ENCODE measurements at places on chromosomes 11 and 22.

- no peak for DNase-seq
These were observed 167.1 kb downstream of the C11orf91 start for GRCh38 chr11:33533386-33534052.

DNA sequence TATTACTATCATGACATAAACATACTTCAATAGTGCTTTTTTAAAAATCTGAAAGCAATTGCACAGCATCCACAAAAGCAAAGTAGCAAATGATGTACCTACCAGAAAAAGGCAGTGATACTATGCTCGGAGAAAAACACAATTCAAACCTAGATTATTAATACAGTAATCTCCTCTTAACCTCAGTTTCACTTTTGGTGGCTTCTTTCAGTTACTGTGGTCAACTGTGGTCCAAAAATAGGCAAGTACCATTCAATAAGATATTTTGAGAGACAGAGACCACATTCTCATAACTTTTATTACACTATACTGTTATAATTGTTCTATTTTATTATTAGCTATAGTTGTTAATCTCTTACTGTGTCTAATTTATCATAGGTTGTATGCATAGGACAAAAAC is 20.8 kb downstream of the KCNA4 start:
- DNase-seq, result no peak

DNA sequence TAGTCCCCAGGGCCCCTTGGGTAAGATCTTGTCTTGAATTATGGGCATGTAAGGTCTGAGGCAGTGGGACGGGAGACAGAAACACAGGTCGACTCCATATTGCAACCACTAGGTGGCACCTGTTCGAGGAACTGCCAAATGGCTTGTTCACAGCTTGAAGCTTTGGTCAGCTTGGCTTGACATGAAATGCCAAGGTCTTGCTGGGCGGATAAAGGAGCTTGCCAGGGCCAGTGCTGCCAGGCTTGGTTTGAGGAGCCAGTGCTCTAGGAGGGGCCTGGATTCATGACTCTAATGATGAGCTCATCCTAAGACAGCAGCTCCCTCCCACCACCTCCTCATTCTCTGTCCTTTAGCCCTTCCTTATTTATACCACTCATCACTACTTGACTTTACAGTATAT is 11.9 kb upstream of the NRIP3 start:
- DNase-seq, result peak; percentile 6

DNA sequence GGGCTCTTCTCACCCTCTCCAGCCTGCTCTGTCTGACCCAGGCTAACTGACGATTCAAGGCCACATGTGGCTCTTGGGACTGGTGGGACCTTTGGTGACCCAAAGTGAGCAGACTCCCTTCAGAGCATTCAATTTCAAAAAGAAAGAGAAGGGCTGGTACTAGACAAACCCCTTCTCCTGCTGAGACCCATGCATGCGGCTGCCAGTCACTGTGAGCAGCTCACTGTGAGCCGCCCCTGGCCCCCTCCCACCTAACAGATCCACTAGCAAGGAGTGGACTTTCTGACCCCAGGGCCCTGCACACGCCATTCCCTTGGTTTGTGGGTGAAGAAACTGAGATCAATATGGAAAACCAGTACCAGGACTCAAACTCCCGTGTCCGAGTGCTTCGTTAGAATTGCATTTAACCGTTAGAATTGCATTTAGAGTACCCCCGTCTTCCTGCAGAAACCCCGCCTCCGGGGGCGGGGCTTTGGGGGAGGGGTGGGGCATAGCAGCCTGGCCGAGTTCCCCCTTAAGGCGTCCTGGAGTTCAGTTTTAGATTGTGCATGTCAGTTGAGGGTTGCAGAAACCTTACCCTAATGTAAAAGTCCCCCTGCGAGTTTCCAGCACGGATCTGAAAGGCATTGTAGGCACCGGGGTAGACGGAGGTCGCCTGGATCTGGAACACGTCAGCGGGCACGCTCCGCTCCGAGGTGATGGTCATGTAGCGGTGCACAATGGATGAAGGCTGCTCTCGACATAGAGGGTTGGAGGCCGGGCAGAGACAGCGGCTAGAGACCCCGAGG is 5.1 kb downstream of the EFEMP2 start:
- no peak for DNase-seq

GRCh38 chr11:773425-773824 is 3.9 kb downstream of the GATD1 start:
- DNase-seq, result no peak

DNA sequence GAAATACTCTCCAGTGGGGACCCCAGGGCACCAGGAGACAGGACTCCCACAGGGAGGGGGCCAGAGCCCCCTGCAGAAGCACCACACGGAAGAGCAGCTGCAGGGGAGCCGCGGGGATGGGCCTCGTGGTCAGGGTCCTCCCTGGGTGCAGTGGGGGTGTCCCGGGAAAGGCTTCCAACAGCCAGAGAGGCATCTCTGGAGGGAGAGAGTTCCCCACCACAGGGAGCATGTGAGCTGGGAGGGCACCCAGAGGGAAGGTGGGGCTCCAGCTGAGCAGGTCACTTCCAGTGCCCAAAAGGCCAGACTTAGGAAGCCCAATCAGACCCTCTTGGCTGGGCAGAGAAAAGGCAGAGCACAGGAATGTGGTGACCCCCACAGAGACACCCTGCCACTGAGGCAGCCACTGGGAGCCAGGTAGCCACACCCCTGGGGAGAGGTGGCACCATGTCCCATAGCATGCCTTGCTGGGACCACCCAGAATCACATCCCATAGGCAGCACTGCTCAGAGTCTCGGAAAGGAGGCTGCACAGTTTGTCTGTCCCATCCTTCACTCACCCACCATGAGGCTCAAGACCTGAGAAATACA is 49.9 kb upstream of the LMO1 start:
- no peak for DNase-seq

GRCh38 chr22:42283278-42284201 is 13.1 kb upstream of the TCF20 start:
- no peak for DNase-seq

DNA sequence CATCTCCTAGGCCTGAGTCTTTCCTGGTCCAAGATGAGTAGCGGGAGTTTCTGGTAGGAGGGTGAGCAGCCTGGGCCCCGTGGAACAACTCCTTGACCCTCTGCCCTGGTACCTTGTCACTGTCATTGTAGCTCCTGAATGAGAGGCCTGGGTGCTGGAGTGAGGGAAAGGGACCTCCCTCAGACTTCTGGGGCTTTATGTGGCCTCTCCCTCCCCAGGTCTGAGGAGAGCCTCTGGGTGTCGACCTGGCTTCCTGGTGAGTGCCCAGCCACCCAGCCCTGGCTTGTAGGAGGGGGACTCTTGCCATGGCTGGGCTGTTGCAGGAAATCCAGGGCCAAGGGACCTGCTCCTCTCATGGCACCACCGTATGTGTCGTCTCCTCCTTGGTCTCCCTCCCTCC is 3.9 kb downstream of the P2RY2 start:
- no peak for DNase-seq

- no peak for DNase-seq
These were observed 423.3 kb upstream of the CCDC90B start for GRCh38 chr11:83709434-83709833.

GRCh38 chr22:23878219-23878618 is 16.0 kb upstream of the MIF start:
- DNase-seq, result no peak

GRCh38 chr22:43946384-43946667 is 8.9 kb upstream of the SAMM50 start:
- no peak for DNase-seq

- no peak for DNase-seq
These were observed 1.2 kb downstream of the DNAJC4 start for GRCh38 chr11:64231546-64231945.

DNA sequence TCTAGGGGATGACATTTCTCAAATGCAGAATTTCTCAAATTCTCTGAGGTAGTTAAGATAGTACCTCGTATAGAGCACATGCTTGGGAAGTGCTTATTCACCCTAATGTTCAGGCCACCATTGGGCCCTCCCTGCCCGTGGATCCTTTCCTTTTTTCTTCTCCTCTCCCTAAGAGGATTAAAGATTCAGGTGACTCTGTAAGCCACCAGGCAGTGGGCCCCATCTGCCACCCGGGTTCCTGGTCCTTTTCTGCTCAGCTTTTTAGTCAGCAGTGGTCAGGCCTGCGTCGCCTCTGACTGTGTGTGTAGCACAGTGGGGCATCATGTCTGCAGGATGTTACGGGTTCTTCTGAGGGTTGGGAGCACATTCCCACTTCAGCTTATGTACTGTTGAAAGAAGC is 7.2 kb downstream of the CEP164 start:
- no peak for DNase-seq

GRCh38 chr11:109490953-109491635 is 69.1 kb downstream of the C11orf87 start:
- no peak for DNase-seq

DNA sequence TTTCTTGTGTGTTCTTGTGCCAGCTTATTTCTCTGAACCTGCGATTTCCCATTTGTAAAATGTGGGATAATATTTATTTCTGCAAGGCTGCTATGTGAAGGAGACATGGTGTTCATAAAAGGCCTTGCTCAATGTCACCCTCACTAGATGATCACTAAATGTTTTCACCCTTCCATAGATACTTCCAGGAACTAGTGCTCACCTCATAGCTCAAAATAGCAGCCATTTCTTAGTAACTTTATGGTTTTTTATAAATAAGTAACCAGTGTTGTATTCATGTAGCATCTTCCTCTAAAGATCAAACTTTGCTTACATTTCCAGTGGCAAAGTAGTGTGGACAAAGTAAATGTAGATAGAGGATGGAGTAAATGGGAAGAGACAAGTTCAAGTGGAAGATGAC is 23.8 kb downstream of the SYTL2 start:
- no peak for DNase-seq

Data from stimulated activated CD4-positive, alpha-beta T cell treated with anti-CD3 and anti-CD28 coated beads, Interleukin-1b, Interleukin-23, amount 100 ng/mL, for 4 hours (primary cell).